Mesothelial cell of epicardium (in vitro differentiated cells): ENCODE measurements at places on chromosomes 12 and 14.

GRCh38 chr12:114013575-114014345 is 47.6 kb upstream of the RBM19 start:
- H3K27me3 ChIP-seq: peaks cover 50% of the 10 kb centered on the region
- no peak overlapping the region for H3K4me3 ChIP-seq
- no peaks in the 10 kb centered on the region for H3K4me1 ChIP-seq
- no peak for DNase-seq
- H3K27ac ChIP-seq: no peak overlapping the region
- H3K36me3 ChIP-seq: no peaks in the 10 kb centered on the region

DNA sequence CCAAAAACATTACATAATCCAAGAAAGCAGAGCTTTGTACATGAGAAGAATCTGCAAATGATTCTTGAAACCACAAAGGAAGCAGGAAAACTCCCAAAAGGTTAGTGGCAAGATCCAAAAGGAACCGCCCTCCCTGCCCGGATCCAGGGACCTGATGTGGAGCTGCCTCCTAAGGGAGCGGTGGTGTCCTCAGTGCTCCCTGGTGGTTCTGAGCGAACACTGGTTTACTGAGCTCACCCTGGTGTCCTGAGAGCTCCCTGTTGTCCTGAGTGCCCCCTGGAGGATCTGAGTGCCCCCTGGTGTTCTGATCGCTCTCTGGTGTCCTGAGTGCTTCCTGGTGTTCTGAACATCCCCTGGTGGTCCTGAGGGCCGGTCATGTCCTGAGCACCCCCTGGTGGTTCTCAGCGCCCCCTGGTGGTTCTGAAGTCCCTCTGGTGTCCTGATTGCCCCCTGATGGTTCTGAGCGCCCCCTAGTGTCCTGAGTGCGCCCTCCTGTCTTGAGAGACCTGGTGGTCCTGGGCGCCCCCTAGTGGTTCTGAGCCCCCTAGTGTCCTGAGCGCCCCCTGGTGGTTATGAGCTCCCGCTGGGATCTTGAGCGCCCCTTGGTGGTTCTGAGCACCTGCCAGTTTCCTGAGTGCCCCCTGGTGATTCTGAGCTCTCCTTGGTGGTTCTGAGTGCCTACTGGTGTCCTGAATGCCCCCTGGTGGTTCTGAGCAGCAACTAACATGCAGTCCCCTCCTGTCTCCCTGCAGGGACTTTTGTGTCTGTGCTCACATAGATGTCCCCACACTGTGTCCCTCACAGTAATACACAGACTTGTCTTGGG is 891.1 kb downstream of the TMEM121 start:
- H3K4me3 ChIP-seq: no peak overlapping the region
- no peaks in the 10 kb centered on the region for H3K27me3 ChIP-seq
- no peak overlapping the region for H3K27ac ChIP-seq
- DNase-seq: no peak
- H3K36me3 ChIP-seq: peaks cover 1% of the 10 kb centered on the region
- H3K4me1 ChIP-seq: no peaks in the 10 kb centered on the region

GRCh38 chr12:127401005-127401404 is 866.0 kb upstream of the TMEM132C start:
- no peak overlapping the region for H3K27ac ChIP-seq
- peaks cover 4% of the 10 kb centered on the region for H3K27me3 ChIP-seq
- no peak for DNase-seq
- H3K36me3 ChIP-seq: no peaks in the 10 kb centered on the region
- no peak overlapping the region for H3K4me3 ChIP-seq

DNA sequence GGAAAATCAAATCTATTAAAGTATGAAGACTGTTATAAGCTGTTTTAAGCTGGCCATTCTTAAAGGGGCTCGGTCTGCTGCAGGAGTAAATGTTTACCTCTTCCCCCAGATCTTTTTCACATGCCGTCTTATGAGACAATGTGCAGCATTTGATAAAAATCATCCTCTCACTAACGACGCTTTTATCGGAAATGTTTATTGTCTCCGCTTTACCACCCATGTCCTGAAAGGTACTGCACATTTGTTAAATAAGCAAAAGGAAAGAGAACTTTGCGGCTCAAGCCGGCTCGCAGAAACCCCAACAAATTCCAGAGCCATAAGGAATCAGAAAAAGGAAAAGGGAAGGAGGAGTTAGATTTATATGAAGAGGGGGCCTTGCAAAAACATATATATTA is 137.8 kb downstream of the HMGA2 start:
- peaks cover 25% of the 10 kb centered on the region for H3K36me3 ChIP-seq
- H3K4me3 ChIP-seq: no peak overlapping the region
- peaks cover 68% of the 10 kb centered on the region for H3K4me1 ChIP-seq
- H3K27ac ChIP-seq: peak overlapping the region; percentile 52
- no peak for DNase-seq

GRCh38 chr12:64273527-64274403 is 51.7 kb upstream of the KICS2 start:
- DNase-seq: no peak
- H3K27me3 ChIP-seq: no peaks in the 10 kb centered on the region
- H3K4me3 ChIP-seq: no peak overlapping the region
- H3K4me1 ChIP-seq: no peaks in the 10 kb centered on the region
- H3K27ac ChIP-seq: no peak overlapping the region
